ENCODE measurements at places on chromosomes 4 and X.

DNA sequence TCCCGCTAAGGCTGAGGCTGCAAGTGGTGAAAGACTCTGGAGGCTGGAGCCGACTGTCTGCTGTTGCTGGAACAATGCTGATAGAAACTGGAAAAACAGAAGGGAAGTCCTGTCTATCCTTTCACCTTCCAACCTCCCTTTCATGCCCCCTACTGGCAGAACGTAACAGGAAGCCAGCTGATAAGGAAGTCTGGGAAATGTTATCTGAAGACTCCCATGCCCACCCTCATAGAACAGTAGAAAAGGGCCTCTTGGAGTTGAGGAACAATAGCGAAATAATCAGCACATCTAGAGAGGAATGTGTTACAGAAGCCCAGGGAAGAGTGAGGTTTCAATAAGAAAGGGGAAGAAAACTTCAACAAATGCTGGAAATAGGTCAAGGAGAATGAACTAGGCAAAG, 117.1 kb upstream of the DKK2 start:
- DNase-seq, result no peak

GRCh38 chrX:129823115-129823514, 20.6 kb downstream of the ZDHHC9 start:
- DNase-seq, result peak; percentile 45

GRCh38 chr4:46081674-46082073, 42.2 kb downstream of the GABRG1 start:
- DNase-seq, result no peak

- no peak for DNase-seq
Measured at GRCh38 chr4:87258677-87259076, 38.3 kb upstream of the KLHL8 start.

GRCh38 chrX:31808357-31808756, 736.5 kb upstream of the FTHL17 start:
- no peak for DNase-seq

DNA sequence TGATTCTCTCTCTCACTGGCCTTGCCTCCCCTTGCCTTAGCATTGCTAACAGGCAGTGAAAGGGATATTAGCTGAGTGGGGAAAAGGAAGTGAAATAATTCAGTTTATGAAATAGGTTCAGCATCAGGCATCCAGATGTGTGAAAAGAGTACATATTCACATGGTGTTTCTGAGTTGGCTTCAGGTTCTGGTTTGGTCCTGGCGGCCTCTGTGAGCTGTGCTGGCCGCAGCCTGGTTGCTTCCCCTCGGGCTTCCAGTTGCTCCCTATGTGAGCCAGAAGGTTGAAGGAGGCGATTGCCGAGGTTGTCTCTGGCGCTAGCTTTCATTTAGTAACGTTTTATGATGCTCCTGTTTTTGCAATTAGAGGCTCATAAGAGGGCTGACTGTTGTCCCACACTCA, 99.1 kb upstream of the TLR2 start:
- no peak for DNase-seq

DNA sequence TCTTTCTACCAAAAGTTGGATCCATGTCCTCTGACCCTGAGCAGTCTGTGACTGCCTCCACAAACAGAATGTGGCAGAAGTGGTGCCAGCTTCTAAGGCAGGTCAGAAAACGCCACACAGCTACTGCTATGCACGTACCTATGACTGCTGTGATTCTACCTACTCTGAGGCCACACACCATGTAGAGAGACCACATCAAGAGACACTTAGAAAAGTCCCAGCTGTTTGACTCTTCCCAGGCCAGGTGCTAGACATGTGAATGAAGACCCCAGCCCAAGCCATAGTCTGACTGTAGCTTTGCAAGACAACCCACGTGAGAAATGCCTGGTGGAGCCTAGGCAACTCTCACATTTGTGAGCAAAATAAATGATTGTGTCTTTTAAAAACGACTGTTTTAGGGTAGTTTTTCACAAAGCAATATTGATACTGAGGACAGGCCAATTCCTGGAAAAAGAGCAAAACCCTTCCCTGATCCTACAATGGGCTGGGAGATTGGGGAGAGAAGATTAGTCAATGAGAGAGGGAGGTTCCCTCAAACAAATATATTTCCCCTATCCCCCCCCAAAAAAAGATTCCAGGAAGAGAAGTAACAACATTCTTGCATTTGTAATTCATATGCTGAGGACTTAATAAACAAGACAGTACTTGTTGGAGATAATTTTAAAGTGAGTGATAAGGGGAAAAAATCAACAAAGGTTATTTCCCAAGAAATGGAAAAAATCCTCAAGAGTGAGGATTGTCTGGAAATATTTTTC, 33.3 kb downstream of the FRYL start:
- no peak for DNase-seq

DNA sequence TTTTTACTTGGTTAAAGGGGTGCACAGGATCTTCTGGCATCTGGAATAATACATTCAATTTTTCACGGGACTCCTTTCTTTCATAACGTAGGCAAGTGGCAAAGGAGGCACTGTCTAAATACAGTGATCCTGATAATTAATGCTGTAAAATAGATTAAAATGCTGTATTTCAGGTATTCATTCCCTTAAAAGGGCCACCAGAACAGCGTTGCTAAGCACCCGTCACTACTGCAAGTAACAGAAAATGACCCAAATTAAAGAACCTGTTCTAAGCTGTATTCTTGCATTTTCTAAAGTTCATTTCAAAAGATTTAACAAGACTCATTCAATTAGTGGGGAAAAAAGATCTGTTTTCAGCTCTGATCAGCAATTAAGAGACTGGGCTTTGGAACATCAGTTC, 208.2 kb downstream of the TENM3 start:
- no peak for DNase-seq
